ENCODE measurements at places on chromosomes 5 and 9.

GRCh38 chr9:1442105-1442504 lies 391.9 kb downstream of the DMRT2 start:
- no peak for DNase-seq

- no peak for DNase-seq
Measured at GRCh38 chr5:11468334-11469039, 435.8 kb downstream of the CTNND2 start.

- DNase-seq = no peak
Measured at GRCh38 chr5:177232761-177233160, 70.8 kb downstream of the RAB24 start.

GRCh38 chr9:13576101-13576500 lies 296.6 kb upstream of the MPDZ start:
- DNase-seq = no peak

DNA sequence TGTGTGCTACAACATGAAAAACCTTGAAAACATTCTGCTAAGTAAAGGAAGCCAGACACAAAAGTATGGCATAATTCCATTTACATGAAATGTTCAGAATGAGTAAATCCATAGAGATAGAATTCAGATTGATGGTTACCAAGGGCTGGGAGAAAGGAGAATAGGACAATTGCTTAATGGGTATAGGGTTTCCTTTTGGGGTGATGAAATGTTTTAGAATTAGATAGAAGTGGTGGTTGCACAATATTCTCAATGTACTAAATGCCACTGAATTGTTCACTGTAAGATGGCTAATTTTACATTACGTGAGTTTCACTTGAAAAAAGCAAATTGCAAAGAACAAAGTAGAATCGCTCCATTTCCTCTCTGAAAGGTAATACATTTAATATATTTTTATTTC lies 43.0 kb upstream of the GAS1 start:
- DNase-seq = no peak

GRCh38 chr5:74136276-74136825 lies 504.2 kb downstream of the ENC1 start:
- DNase-seq = no peak

DNA sequence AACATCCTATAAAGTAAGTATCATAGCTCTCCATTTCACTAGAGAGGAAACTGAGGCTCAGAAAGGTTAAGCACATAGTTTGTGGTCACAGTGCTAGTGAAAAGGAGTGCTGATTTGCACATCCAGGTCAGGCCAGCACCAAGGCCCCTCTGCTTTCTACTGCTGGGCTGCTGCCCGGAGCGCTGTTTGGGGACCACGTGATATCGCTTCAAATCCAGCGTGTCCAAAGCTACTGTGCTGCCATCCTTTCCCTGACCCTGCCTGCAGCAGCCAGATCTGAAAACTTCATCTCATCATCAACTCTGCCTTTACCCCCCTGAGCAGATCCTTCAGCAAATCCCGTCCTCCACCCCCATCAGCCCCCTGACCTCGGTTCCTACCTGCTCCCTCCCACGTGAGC lies 40.7 kb upstream of the AKNA start:
- DNase-seq = no peak

DNA sequence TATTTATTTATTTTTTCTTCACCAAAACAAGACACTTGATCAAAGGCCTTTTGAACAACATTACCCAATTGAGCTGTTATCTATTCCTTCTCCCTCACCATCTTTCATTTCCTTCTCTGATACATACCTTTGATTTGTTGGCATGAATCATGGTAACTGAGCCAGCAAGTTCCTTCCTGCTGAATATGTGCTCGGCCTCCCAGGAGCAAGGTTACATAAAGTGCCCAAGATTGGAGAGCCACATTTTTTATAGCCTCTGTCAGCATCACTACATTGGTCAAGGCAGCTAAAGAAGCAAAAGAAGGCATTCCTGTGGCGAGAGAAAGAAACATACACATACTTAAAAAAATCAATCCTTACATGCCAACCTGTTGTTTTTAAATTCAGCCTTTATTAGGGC lies 369.6 kb downstream of the CYLC2 start:
- no peak for DNase-seq

DNA sequence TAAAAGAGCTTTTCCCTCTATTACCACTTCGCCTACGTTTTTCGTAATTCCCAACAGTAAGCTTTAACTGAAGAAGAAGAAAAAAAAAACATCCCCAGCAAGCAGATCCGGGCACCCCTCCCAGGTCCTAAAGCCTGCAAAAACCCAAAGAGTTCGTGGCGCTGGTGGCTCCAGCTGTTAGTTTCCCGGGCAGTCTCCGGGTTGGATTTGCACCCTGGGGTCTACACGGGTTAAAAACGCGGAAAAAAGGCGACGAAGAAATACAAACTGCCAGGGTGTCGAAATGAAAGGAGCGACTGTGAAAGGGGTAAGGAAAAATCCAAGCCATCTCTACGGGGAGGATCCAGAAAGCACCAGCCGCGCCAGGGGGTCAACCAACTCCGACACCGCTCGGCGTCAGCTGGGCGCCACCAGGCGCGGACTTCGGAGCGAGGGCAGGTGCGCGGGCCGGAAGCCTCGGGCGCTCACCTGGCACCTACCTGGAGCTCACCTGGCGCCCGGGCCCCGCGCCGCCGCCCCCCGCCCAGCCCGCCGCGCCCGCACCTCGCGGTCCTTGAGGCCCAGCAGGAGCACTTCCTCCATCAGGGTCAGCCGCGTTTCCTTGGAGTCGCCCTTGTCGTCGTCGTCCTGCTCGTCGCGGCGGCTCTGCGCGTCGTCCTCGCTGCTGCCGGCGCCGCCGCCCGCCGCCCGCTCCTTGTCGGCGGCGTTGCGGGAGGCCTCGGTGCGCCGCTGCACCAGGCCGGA lies 680 bp downstream of the GOLPH3 start:
- DNase-seq = peak; percentile 3
